NCI-H1930 (cell line): ENCODE measurements at places on chromosomes 1 and 21.

DNA sequence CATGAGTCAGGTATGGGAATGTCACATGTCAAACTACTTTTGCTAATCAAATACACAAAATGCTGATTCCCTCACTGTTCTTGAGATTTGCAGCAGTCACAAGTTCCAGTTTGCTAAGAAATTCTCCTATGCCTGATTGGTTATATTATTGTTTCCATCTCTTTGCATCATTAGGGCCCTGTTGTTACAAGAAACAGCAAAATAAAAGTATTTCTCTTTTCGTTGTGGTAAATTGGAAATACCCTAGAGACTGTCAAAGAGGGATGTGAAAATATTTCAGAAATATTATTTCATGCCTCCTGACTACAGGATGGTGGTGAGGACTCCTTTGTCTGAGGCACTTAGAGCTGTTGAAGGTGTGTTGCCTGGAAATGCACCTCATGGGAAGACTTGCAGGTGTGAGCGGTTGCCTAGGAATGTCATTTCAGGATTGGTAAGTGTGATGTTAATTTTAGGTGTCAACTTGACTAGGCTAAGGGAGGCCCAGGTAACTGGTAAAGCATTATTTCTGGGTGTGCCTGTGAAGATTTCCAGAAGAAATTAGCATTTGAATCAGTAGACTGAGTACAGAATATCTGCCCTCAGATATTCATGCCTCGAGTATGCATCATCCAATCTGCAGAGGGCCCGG lies 117.4 kb downstream of the ROR1 start:
- DNase-seq: no peak

- DNase-seq: no peak
Observed at GRCh38 chr1:87478231-87478630, 149.6 kb downstream of the LMO4 start.

GRCh38 chr1:52332411-52332810 lies 33.6 kb downstream of the CC2D1B start:
- DNase-seq: no peak

DNA sequence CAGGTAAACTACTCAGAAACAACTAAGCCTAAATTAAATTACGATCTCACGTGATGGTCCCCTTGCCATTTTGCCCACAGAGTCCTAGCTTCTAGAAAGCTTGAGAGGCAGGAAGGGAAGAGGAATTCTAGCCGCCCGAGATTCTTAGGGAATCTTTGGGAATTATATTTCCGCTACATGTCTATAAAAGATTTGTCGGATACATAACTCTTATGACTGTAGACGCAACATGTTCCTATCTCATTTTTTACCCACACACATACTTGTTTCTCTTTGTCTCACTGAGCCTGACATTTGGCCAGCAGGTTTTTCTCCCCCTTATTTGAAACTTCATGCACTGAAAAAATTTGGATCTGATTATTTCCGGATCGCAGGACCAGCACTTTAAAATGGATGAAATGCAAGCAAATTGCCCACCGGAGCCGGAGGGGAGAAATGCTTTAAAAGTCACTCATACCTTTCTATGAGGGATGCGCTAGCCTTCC lies 5.5 kb downstream of the GLIS1 start:
- no peak for DNase-seq

DNA sequence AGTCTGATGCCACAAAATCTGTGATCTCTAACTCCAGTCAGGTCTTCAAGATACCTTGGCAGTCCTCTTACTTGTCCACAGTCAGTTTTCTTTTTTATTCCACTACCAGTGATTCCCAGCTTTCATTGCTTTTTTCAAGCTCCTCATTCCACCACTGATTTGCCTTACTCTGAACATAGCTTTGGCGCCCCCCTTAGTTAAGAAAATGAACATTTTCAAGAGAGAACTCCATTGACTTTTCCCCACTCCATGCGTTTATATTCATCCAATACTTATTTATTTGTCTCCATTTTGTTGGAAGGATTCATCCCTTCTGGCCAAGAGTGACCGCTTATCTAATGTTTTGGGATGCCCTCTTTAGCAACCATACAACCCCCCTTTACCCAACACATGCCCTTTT lies 33.9 kb upstream of the IPO9 start:
- DNase-seq: no peak

DNA sequence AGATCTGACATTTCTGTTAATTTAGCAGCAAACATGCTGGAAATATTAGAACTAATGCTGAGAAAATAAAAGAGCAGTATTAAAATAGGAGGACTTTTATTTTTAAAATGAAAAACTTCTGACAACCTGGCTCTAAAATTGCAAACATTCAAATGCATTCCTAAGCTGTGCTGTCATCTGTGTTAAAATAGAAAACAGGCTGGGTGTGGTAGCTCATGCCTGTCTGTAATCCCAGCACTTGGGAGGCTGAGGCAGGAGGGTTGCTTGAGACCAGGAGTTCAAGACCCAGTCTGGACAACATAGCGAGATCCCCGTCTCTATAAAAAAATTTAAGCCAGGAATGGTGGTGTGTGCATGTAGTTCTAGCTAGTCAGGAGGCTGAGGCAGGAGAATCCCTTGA lies 44.6 kb downstream of the MIGA1 start:
- no peak for DNase-seq

GRCh38 chr1:165898837-165899236 lies 71.4 kb downstream of the UCK2 start:
- DNase-seq: no peak

- no peak for DNase-seq
Observed at GRCh38 chr1:18037651-18038050, 69.9 kb upstream of the IGSF21 start.

DNA sequence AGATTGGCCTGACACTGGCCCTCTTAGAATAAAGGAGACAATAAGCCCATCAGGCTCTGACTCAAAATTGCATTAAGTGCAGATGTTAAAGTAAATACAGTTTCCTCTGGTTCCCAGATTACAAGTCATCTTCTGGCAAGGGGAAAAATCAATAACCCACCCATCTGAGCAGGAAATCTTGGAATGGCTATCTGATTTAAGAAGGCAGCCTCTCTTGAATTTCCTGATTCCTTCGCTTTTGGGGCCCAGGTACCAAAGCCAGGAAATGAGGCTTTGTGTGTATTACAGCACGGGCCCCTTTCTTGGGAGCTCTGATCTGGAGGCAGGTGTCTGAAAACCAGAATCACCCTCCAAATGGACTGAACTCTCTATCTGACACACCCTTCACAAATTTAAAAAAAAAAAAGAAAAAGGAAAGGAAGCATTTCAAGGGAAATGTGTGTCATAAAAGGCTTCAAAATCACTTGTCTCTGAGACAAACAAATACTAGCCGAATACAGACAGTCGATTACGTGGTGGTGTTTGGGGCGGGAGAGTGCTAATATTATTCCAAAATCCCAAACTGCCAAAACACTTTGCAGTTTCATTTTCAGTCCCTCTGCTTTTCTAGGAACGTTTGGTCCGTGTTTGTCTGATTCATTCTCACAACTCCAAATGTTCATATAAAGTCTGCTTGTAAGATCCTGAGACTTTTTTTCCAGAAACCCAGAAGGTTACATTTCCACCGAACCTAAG lies 240.9 kb upstream of the CAMK1G start:
- DNase-seq: no peak
